NCI-H146 (cell line): ENCODE measurements at places on chromosomes 12 and 14.

- no peak for DNase-seq
Measured at GRCh38 chr12:120497524-120498150, 1.7 kb downstream of the DYNLL1 start.

DNA sequence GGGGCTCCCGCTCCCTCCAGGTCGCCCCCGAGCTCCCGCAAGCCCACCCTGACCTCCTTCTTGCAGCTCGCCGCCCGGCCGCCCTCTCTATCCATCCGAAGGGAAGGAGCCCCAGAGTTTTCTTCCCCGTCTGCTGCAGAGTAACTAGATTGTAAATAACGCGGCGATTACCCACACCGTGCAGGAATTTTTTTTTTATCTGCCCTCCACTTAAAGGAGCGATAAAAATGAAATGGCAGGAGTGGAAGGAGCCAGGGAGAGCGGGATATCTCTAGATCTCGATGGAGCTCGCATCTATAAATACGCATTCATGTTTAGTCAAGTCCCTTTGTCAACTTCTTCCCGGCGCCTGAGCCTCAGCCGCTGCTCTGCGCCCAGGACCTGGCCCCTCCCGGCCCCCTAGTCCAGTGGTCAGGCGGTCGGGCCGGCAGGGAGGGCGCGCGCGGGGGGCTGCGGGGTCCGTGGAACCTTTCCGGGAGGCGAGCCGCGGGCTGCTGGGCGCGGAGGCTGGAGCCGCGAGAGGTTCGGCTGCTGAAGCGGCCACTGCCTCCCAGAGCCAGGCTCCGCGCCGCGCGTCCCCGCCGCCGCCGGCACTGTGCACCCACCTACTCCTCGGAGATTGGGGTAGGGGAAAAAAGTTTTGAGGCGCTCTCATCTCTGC, 386.0 kb downstream of the BCAT1 start:
- peak; percentile 31 for DNase-seq

DNA sequence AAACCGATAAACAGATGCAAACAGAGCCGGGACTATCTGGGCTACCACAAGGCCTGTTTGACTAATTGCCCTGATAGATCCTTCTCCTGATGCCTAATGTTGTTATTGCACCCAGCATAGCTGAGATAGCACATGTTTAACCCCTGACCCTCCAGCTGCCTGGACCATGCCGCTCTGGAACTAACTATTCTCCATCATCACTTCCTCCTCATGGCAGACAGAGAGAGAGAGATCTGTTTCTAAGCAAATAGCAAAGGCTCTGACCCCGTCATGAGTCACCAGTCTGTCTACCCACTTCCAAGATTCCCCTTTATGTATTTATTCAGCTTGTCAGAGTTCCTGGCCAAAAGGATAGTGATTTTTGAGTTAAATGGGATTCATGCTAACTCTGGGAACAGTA, 58.2 kb upstream of the FLRT2 start:
- DNase-seq, result peak; percentile 84

DNA sequence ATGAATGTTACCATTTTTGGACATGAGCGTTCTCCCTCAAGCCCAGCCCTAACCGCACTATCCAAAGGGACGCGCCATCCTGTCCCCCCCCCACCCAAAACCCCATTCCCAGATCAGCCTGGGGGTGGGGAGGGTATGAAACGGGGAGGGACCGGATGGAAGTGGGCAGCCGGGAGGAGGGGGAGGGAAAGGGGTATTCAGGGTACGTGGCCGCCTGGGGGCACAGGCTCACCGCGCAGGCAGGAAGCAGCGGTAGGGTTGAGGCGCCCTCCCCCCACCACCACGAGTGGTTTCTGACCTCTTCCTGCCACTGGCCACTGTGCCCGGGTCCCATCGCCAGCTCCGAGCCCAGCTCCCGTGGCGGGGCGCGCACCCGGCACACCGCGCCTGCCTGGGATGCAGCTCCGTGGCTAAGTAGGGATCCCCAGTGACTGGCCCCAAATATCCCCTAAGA, 1.4 kb downstream of the ACTN1 start:
- peak; percentile 40 for DNase-seq

GRCh38 chr14:38145142-38145541, 62.6 kb upstream of the SSTR1 start:
- no peak for DNase-seq

DNA sequence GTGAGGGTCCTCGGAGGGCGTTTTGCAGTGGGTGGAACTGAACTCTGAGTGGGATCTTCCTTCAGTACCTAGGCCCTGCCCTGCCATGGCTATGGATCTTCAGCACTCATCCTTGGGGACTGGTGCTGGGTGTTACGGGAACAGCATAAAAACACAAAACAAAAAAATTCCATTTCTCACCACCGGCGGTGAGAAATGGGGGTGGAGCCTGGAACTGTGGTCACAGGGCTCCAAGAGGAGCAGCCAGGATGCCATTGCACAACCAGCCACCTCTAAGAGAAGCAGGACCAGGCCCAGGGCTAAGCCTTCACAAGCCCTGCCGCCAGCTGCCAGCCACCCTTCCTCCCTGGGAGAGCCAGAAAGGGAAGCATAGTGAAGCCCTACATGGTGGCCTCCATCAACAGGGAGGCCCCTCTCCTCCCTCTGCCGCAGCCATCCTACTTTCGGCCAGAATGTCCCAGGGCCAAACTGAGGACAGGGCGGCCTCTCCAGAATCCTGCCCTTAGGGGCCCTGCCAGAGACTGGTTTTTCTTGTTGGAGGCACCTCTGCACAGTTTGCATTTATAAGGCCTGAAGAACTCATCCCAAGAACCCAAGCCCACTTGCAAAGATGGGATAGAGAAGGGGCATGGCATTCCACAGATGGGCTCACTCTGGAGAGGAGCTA, 76.5 kb downstream of the VCPKMT start:
- DNase-seq, result no peak

- DNase-seq, result no peak
Measured at GRCh38 chr14:92702441-92702918, 45.9 kb downstream of the LGMN start.

DNA sequence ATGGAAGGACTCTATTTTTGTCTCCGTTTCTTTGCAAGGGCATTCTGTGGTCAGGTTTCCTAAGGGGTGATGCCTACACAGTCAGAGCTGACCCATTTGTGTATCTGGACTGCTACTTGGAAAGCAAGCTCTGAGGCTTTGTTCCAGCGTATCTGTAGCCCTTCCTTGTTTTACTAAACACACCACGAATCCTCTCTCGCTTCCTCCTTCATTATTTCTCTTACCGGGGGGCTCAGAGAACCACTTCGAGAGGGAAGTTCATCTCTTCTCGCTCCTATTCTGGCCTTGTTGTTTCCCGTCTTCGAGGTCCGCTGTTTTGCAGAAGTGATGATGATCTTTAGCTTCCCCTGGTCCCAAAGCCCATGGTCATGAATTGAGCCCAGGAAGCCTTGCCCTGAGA, 164.7 kb downstream of the SSPN start:
- no peak for DNase-seq

DNA sequence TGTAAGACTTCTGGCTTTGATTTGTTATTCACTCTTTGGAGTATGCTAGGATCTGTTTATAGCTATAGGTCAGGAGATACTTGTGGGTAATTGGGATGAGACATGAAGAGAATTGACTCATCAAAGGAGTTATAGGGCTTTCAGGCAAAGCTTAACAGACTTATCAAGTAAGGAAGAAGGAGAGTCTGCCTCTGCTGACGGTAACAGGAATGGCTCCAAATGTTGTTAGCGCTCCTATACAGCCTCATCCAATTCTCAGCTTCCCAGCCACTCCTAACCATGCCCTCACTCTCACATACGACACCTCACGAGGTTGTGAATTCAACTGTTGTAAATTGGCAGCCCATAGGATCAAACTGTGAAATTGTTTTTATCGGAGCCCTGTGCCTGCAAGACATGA, 140.5 kb downstream of the KCNA5 start:
- DNase-seq, result no peak

DNA sequence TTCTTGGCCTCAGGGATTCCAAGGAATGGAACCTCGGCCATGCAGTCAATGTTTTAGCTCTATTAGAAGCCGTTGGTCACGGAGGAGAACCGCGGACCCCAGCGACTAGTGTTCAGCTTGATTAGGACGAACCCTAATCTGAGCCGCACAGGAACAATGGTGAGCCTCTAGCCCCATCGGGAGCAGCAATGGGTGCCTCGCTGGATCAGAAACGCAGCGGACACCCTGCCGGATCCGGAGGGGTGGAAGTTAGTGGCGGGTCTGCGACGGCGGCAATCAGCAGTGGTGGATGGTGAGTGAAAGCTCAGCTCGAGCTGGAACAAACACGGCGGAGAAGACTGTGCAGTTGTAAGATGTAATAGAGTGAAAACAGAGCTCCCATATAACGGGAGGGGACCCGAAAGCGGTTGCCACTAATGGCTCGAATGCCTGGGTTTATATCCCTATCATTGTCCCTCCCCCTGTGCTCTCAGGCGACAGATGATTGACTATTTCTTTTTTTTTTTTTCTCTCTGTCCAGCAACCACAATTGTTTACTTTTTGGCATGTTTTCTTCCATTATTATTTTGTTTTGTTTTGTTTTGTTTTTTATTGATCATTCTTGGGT, 127.7 kb downstream of the ZNF664 start:
- DNase-seq, result no peak

DNA sequence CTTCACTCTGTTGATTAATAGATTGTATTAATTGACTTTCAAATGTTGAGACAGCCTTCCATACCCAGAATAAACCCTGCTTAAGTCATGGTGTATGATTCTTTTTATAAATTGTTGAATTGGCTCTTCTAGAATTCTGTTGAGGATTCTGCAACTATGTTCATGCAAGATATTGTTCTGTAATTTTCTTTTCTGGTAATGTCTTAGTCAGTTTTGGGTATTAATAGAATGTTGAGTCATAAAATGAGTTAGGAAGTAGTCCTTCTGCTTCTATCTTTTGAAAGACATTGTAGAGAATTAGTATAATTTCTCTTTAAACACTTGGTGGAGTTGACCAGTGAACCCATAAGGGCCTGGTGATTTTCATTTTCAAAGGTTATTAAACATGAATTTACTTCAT, 958.9 kb downstream of the LRFN5 start:
- DNase-seq, result no peak

GRCh38 chr12:9806714-9807113, 20.6 kb upstream of the KLRF1 start:
- no peak for DNase-seq

- no peak for DNase-seq
Measured at GRCh38 chr12:1574865-1575259, 19.5 kb downstream of the FBXL14 start.

GRCh38 chr12:45914090-45914489, 76.3 kb downstream of the SCAF11 start:
- DNase-seq, result no peak

- DNase-seq, result peak; percentile 91
Measured at GRCh38 chr12:48183091-48183875, at the start of gene CCDC184. Gene CCDC184, plus strand, starts transcription at chr12:48183644. Its CDS starts 479 bp downstream, at chr12:48184123.

- DNase-seq, result no peak
Measured at GRCh38 chr12:51905471-51906429, 1.6 kb upstream of the ACVRL1 start.

GRCh38 chr14:101150039-101150610, 246.6 kb upstream of the RTL1 start:
- DNase-seq, result peak; percentile 49
